Bronchial epithelial cell (primary cell): ENCODE measurements at places on chromosomes 6 and 20. TPM values are rescaled to one million over a fixed set of nuclear protein-coding genes. Genes with fewer than 3 reads are reported as not detected.

- DNase-seq, result peak; percentile 44
These were observed 142.2 kb downstream of the NFATC2 start for GRCh38 chr20:51400051-51400926.

DNA sequence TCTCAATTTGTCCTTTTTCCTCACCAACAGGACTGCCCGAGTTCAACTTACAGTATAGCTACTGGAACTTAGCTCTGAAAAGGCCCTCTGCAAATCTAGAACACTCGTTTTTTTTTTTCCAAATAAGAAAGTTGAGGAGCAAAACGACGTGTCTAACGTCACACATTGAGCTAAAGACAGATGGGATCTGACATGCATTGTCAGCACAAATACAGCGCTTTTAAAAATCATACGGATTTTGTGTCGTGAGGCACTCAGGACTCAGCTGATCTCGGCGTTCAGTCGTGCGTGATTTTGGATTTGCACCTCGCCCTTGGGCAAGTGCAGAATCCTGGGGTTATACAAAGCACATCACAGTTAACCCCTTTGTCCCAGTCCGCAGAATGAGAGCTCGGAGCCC, 94.7 kb upstream of the ZNF322 start:
- no peak for DNase-seq

DNA sequence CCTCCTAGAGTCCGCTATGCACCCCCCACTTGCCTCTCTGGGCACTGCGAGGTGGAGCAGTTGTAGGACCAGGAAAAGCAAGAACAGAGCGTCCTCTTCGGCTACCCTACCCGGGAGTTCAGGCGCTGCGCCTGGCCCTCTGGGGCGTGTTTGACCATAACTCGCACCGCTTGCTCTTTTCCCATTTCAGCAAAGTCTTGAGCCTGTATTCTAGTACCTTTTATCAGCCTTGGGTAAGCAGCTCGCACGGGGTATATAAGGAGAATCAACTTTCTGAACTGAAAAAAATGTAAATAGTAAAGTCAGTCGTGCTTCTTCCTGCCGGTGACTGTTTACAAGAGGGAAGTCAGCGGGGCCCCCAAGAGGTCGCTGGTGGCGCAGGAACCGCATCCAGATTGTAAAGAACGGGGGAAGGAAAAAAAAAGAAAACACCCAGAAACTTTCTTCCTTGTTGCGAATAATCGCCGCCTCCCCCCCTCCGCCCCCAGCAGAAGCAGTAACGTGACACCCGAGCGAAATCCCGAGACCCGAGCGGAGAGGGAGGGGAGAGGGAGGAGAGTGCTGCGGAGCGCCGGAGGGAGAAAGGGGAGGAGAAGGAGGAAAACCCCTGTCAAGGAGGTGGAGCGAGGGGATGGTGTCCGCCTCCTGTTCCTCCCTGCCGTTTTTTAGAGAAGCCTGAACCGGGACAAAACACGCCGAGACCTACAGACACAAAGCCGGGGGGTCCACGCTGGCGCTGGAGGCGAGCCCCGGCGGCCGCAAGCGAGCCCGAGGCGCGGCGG, at the start of gene UST:
UST (plus strand) TSS at position 668 of the 782 bp plus-strand sequence. CDS start 401 bp downstream, outside the sequence.
- peak; percentile 65 for DNase-seq

The ID1 gene
- total RNA-seq, result 426 and 930 TPM in 2 replicates

The ACTL10 gene
- total RNA-seq, result 1.2 and 1.6 TPM in 2 replicates

GRCh38 chr6:13667655-13668054, 44.0 kb downstream of the RANBP9 start:
- peak; percentile 28 for DNase-seq

GRCh38 chr6:130432838-130433237, 67.0 kb downstream of the TMEM200A start:
- DNase-seq, result no peak

GRCh38 chr6:116409756-116410155, 39.0 kb downstream of the DSE start:
- no peak for DNase-seq

The SLC17A1 gene
- total RNA-seq, result not detected in 2 replicates

DNA sequence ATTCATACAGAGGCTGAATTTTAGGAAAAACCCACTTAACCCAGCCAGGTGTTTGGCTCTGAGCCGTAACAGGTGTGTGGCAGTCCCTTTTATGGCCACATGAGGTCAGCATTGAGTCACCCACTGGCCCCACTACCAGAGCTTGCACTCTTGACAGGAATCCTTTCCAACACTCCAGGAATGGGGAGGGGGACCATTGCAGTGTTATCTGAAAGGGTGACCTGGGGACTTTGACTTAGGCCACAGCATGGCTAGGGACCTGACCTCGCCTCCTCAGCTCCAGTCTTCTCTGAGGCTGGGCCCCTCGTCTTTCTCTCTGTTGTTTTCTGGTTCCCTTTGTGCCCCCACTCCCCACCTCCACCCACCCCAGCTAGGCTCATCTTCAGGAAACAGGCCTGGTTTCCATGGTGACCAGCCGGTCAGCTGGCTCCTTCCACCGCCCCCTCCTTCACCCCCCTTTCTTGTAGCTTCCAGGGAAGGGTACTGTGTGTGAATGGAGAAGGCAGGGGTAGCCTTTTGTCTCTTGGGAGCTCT, 2.1 kb upstream of the TMEM151B start:
- peak; percentile 55 for DNase-seq

GRCh38 chr6:111597291-111598086, 8.2 kb downstream of the TRAF3IP2 start:
- no peak for DNase-seq

The BPI gene
- not detected in 2 replicates for total RNA-seq

GRCh38 chr6:153045271-153045670, 42.8 kb upstream of the MTRF1L start:
- no peak for DNase-seq

GRCh38 chr20:19812696-19813095, 54.6 kb downstream of the RIN2 start:
- DNase-seq, result no peak

DNA sequence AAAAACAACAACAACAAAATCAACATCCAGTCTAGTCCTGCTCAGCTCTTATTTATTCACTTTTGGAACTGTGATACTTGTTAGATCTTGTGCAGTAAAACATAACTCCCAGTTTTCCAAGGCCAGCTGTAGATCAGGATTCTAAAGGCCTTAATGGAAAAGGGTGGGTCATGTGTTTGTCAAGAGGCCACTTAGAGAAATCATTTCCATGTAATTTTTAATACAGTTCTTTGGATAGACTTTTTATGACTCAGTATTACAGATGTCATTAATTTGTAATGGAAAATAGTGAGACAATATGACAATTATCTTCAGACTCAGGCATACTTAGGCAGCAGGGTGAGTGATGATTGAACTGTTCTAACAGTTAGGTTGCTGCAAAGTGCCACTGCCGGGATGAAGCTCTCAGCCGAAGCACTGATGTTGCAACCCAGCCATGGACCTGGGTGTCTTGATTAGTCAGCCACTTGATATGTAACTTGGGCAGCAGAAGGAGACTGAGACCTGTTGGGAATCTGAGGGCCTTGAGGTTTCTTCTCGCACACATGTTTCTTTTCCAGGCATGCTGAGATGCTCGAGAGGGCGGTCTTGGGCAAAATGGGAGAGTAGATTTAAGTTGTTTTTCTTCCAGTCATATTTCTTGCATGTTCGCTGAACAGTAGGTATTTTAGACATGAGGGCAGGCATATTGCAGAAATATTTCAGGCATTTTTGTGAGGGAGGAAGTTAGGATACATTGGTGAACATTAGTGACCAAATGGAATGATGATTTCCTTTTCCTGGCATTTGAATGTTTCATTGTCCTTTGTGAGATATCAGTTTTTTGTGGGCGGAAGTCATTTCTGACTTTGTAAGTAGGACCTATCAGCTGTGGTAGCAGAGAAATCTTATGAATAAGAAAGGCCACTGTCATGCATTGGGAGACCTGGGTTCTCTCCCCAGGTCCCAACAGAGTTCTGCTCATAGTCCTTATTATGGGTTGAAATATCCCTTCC, 52.3 kb downstream of the SLX4IP start:
- peak; percentile 75 for DNase-seq

DNA sequence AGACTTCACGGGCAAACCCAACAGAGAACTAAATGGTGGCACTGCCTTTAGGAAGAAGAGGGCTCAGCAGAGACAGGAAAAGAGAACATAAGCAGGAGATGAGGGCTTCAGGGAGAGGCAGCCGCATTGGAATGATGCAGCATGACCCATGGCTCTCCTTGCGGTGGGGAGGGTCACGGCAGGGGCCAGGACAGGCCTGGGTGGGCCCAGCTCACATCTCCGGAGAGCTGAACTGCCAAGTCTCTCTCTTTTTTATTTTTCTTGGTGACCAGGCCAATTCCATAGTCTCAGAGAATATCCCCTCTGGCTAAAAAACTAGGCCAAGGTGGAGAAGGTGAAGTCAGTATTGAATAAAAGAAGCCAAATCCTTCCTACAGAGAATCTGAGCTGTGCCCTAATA, 77.5 kb upstream of the TRAF3IP2 start:
- DNase-seq, result no peak

- no peak for DNase-seq
These were observed 4.3 kb downstream of the SMIM26 start for GRCh38 chr20:18571578-18571977.

The IRF4 gene
- total RNA-seq, result not detected in 2 replicates

DNA sequence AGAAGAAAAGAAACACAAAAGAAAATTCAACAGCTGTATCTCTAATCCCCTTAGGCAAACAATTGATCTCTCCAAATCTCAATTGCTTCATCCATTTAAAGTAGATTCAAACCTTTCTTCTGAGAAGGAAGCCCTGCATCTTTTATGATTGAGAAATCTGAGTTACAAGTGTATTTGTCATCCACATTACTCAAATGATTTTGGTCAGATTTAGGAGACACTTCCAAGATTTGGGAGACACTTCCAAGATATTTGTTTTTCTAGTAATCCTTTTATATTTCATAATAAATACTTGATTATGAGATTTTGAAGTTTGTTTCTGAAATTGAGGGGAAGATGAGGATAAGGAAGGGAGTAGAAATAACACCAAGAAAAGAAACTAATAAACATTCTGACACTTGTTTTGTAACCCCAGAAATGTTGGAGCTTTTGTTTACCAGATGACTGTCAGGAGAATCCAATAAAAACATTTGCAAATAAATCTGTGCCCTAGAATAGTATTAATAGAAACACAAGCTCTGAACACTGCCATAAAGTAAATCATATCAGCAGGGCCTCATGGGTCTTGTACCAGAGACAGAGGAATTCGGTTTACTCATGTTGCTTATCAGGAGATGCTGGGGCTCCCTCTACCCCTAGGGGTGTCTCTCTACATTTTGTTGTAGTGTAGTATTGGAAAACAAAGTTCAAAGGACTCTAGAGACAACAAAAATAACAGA, 314.3 kb upstream of the NT5E start:
- DNase-seq, result peak; percentile 21

GRCh38 chr6:90285042-90285481, 11.6 kb downstream of the BACH2 start:
- no peak for DNase-seq

DNA sequence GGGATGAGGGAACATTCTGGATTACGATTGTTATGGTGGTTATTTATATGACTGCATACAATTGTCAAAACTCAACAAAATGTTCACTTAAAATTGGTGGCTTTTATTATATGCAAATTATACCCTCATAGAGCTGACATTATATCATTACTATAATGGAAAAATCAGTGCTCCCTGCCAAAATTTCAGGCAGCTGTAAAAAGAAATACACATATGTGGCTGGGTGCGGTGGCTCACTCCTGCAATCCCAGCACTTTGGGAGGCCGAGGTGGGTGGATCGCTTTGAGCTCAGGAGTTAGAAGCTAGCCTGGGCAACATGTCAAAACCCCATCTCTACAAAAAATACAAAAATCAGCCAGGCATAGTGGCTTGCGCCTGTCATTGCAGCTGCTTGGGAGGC, 75.8 kb upstream of the SULF2 start:
- no peak for DNase-seq

The SDCBP2 gene
- 96.4 and 176 TPM in 2 replicates for total RNA-seq

The HLA-DRB5 gene
- not detected in 2 replicates for total RNA-seq

DNA sequence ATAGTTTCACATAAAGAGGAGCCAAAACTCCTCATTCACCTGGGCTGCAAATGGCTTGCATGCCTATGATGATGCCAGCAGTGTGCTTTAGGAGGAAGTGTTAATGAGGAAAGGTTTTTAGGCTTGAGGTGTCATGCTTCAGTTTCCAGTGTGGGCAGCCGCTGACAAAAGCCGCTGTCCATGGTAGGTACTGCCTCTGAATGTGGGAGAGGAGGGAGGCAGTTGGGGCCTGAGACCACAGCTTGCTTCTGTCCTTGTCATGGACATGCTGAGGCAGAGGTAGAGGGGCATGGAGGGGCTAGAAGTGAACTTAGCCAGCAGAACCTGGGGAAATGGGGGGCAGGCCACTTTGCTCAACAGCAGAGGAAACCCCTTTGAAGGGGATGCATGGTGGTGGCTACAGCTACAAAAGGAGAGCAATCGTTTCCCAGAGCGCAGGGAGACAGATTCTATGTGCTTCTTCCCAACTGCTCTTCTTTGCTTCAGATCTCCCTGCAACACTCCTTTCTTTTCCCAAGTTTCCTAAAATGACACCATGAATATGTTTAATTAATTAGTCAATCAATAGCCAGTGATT, 372.1 kb upstream of the CNR1 start:
- no peak for DNase-seq

DNA sequence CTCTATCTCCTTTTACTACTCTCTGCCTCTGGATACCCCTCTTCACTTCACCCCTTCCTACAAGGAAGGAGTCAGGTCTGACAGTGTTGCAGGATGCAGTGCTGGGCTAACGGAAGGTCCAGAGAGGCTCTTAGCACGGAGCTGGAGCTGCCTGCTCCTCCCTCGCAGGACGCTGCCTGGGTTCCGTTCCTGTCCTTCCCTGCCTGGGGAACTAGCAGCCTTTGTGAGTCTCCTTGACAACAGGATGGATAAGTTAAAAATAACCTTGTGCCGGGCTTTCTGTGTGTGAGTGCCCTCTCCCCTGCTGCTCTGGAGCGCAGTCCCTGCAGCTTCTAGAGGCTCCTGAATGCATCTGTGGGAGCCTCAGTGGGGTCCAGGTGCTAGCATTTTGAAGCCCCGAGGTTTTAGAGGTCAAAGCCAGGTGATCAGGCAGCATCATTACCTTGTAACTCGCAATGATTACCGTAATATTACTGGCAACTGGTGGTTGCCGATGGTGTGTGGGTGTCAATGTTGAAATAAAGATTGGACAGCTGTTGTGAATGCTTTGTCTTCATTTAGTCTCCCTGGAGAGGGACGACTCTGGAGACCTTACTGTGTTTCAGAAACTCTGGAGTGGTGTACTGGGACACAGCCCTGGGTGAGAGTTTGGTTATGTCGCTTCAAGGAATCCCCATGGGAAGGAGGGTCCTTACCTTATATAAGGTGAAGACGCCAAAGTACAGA, 44.4 kb downstream of the CDS2 start:
- DNase-seq, result no peak

DNA sequence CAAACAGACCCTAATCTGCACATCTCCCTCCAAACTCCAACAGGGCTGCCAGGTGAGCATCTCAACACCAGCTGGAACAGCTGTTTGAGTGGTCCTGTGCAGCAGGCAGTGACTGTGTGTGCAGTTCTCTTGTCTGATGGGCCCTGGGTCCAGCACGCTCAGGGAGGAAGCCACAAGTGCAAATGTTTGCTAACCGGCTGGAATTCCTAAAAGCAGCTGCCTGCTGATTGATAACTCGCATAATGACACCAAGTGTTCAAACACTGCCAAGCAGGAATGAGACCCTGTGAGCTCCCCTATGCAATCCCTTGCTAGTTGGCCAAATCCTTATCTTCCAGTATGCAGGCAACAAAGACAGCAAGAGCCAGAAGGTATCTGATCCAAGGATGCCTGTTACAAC, 650.6 kb downstream of the CBLN4 start:
- DNase-seq, result no peak

The RBM24 gene
- 0.13 and 0.26 TPM in 2 replicates for total RNA-seq

The RIOK1 gene
- 21.9 and 25.3 TPM in 2 replicates for total RNA-seq
